IMR-90 (cell line): ENCODE measurements at places on chromosomes 12 and 14. TPM values are rescaled to one million over a fixed set of nuclear protein-coding genes. Genes with fewer than 3 reads are reported as not detected.

The ITGA7 gene
- 3.9 and 4.4 TPM in 2 replicates for total RNA-seq

The MORN3 gene
- 0.18 and 0.28 TPM in 2 replicates for total RNA-seq

The ANKRD33 gene
- under 0.01 TPM in 1 of 2 replicates, not detected in the other for total RNA-seq

The CIT gene
- total RNA-seq = 21.0 and 23.1 TPM in 2 replicates

The TMEM260 gene
- total RNA-seq = 11.5 and 13.3 TPM in 2 replicates

The CD4 gene
- total RNA-seq = 4.2 and 5.7 TPM in 2 replicates

The IRAK4 gene
- 27.6 and 30.8 TPM in 2 replicates for total RNA-seq

The SLC25A47 gene
- total RNA-seq = not detected in 2 replicates

The PMCH gene
- total RNA-seq = not detected in 2 replicates

The NELL2 gene
- 0.18 and 0.28 TPM in 2 replicates for total RNA-seq

The KCNA5 gene
- total RNA-seq = not detected in 2 replicates

The FSCB gene
- under 0.01 TPM in 1 of 2 replicates, not detected in the other for total RNA-seq

The SLC24A4 gene
- total RNA-seq = under 0.01 TPM in 1 of 2 replicates, not detected in the other

The FZD10 gene
- not detected in 2 replicates for total RNA-seq

The SSPN gene
- total RNA-seq = 5.6 and 7.8 TPM in 2 replicates

The MYL6B gene
- total RNA-seq = 78.3 and 90.0 TPM in 2 replicates

The NPC2 gene
- 123 and 210 TPM in 2 replicates for total RNA-seq

The FBXO33 gene
- 10.0 and 16.1 TPM in 2 replicates for total RNA-seq

The ARHGAP9 gene
- total RNA-seq = 0.18 and 0.28 TPM in 2 replicates

The APEX1 gene
- total RNA-seq = 125 and 141 TPM in 2 replicates

The MIP gene
- not detected in 2 replicates for total RNA-seq

The SMCO2 gene
- total RNA-seq = not detected in 2 replicates
